ENCODE measurements at places on chromosomes 2 and 18.

DNA sequence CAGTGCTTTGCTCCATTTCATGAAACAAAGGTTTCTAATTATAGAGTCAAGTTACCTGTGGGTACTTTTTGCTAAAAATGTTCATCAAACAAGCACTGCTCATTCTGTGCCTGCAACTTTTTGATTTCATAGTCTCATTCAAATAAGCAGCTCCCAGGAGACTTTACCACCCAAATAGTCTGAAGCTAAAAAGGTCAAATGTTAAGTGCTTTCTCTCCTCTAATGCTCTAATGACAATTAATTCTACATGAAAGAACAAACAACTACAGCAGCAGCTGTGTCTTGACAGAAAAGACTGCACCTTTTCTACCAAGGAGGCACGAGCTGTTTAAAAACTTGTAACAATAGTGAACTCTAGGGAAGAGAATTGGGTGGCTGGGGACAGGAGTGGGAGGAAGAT lies 65.3 kb downstream of the CCDC93 start:
- no peak for DNase-seq
- no peak overlapping the region for H3K27ac ChIP-seq
- peaks cover 45% of the 10 kb centered on the region for H3K36me3 ChIP-seq
- no peak overlapping the region for H3K4me3 ChIP-seq

GRCh38 chr2:119250718-119251290 lies 27.2 kb downstream of the STEAP3 start:
- no peaks in the 10 kb centered on the region for H3K4me1 ChIP-seq
- no peaks in the 10 kb centered on the region for H3K36me3 ChIP-seq
- no peak overlapping the region for H3K4me3 ChIP-seq
- H3K27me3 ChIP-seq = no peaks in the 10 kb centered on the region
- H3K27ac ChIP-seq = no peak overlapping the region

GRCh38 chr2:61811821-61812220 lies 42.0 kb downstream of the FAM161A start:
- no peak for DNase-seq
- H3K36me3 ChIP-seq = no peaks in the 10 kb centered on the region
- no peaks in the 10 kb centered on the region for H3K4me1 ChIP-seq
- H3K27ac ChIP-seq = no peak overlapping the region
- no peak overlapping the region for H3K4me3 ChIP-seq

DNA sequence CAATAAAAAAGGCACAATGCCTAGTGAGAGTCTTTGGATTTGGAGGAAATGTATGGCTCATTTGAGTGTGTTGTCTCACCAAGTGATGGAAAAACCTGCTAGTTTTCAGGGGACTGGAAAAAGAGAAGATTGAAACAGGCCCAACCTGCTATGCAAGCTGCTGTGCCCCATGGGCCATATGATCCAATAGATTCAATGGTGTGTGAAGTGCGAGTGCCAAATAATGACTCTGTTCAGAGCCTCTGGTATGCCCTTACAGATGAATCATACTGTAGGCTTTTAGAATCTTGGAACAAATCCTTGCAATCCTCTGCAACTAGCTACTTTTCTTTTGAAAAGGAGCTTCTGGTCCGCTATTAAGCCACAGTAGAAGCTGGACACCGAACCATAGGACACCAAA lies 529.8 kb upstream of the CNTNAP5 start:
- no peaks in the 10 kb centered on the region for H3K27me3 ChIP-seq
- no peaks in the 10 kb centered on the region for H3K36me3 ChIP-seq
- no peak overlapping the region for H3K4me3 ChIP-seq
- DNase-seq = no peak
- no peak overlapping the region for H3K27ac ChIP-seq

- no peaks in the 10 kb centered on the region for H3K4me1 ChIP-seq
- H3K27ac ChIP-seq = no peak overlapping the region
- no peaks in the 10 kb centered on the region for H3K36me3 ChIP-seq
- H3K27me3 ChIP-seq = no peaks in the 10 kb centered on the region
- H3K4me3 ChIP-seq = no peak overlapping the region
- no peak for DNase-seq
Observed at GRCh38 chr2:14781142-14781541, 148.6 kb downstream of the LRATD1 start.

- no peak overlapping the region for H3K4me3 ChIP-seq
- H3K36me3 ChIP-seq = no peaks in the 10 kb centered on the region
- H3K27ac ChIP-seq = no peak overlapping the region
- H3K4me1 ChIP-seq = no peaks in the 10 kb centered on the region
- no peak for DNase-seq
Observed at GRCh38 chr2:95291222-95291621, 5.9 kb upstream of the KCNIP3 start.

DNA sequence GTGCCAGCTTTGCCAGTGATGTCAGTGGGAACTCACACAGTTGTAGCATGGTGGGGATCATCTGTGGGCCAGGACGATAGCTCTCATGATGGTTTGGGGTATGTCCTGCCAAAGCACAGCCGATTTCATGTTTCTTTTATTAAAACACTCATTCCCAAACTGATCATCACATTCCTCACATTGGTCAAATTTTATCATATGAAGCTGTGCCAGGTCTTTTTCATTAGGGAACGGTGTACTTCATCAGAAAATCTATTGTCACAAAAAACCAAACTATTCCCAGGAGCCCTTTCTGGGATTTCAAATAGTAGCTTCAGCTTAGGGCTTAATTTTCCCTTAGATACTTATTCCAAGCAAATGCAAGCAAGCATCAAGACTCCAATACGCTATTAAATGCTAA lies 42.0 kb downstream of the ITGA4 start:
- no peaks in the 10 kb centered on the region for H3K27me3 ChIP-seq
- peaks cover 35% of the 10 kb centered on the region for H3K36me3 ChIP-seq
- DNase-seq = no peak
- no peak overlapping the region for H3K4me3 ChIP-seq
- no peaks in the 10 kb centered on the region for H3K4me1 ChIP-seq
- no peak overlapping the region for H3K27ac ChIP-seq

Measured in activated T-helper 1 cell treated with anti-CD3 and anti-CD28 coated beads, Interleukin-12 subunit alpha, Interleukin-12 subunit beta, Interleukin-2, Interleukin-4 antibody, amounts not matched to agents 30 ng/mL and 10 ng/mL and 1 ng/mL, durations not matched to agents 14 hours and 24 hours and 36 hours (primary cell).